ENCODE measurements at places on chromosomes 4 and X. TPM values are rescaled to one million over a fixed set of nuclear protein-coding genes. Genes with fewer than 3 reads are reported as not detected.

Gene WNK3
- total RNA-seq = 0.26 TPM

Gene SPANXC
- not detected for total RNA-seq

Gene ZNF41
- total RNA-seq = 7.4 TPM

Gene RXFP1
- 23.9 TPM for total RNA-seq

Gene USP26
- total RNA-seq = not detected

Gene ENPP6
- not detected for total RNA-seq

Gene PDE5A
- total RNA-seq = 146 TPM

Gene TLR10
- total RNA-seq = not detected

Gene FGF13
- 0.44 TPM for total RNA-seq

Gene SPANXN2
- total RNA-seq = not detected

Gene SH2D1A
- not detected for total RNA-seq

Gene AKAP14
- not detected for total RNA-seq

Gene HPSE
- 0.62 TPM for total RNA-seq

Gene KIT
- total RNA-seq = 1.3 TPM
